M059J (cell line): ENCODE measurements at places on chromosomes 1 and 21. TPM values are rescaled to one million over a fixed set of nuclear protein-coding genes. Genes with fewer than 3 reads are reported as not detected.

CHRM3 gene
- 0.20 and 1.2 TPM in 2 replicates for total RNA-seq

- no peak for DNase-seq
Observed at GRCh38 chr1:147052143-147052542, 114.0 kb downstream of the NBPF12 start.

- DNase-seq: no peak
Observed at GRCh38 chr21:43637530-43638158, 21.6 kb downstream of the HSF2BP start.

HTR6 gene
- total RNA-seq: not detected in 2 replicates

OPRD1 gene
- total RNA-seq: not detected in 2 replicates

DNA sequence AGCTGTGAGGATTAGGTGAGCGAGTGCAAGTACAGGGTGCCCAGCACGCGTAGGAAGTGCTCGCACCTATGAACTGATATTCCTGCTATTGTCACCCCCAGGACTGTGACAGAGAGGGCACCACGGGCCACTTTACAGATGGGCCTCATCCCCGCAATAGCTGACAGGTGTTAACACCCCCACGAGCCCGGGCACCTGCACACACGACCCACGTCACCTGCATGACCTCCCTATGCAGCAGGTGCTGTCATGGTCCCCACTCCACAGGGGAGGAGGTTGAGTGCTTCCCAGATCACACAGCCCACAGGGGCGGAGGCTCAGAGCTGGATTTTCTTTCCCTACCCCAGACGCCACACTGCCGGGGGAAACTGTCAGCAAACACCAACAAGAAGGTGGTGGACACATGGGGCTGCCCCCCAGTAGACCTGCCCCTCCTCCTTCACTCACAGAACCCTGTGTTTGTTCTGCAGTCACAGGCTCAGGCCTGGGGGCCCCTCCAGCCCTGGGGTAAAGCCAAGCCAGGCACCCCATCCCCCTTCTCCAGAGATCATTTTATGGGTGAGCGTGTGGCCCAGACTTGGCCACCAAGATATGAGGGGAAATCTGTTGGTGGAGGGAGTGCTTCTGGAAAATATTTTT is 465.5 kb downstream of the MATN1 start:
- no peak for DNase-seq

SPATA21 gene
- 0.02 TPM in 1 of 2 replicates, not detected in the other for total RNA-seq

DNA sequence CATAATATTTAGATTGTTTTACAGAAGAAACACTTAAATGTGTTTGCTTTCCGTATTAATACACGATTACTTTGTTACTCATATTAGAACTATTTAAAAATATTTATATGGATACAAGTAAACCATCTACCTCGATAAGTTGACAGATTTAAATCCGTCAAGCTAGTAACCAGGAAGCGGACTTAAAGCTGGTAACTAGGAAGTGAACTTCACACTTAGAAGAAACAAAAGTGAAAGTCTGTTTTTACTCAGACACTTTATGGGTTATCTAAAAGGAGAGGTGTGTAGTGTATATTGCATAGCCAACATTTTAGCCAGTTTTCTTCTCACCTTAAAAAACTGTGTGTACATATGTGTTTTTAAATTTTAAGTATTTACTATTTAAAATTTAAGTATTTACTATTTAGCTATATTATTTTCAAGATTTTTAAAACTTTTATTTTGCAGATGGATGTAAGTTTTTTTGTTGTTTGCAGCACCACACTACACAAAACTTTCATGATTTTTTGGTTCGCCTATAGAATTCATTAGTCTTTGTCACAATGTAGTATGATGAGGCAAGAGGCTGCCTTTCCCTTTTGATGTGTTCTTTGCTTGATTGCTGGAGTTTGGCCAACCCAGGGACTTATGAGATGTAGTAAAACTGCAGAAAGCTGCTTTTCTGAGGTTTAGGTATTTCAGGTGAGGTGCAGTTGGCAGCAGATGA is 2.7 kb downstream of the USP25 start:
- peak; percentile 45 for DNase-seq

DNA sequence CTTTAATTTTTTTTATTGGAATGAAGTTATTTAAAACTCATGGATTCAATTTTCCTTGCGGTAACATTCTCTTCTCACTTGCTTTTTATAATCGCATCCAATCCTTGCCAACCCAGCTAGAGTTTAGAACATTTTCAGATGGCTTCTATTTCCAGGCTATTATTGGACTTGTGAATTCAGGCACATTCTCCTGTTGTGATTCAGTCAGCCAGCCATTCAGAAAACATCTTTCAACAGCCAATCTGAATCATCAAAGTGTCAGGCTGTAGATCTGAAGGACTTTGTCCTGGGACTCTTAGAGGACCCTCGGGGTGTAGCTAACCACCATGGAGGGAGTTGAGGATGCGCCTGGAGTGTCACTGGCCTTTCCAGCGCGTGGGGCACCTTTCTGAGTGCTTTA is 92.4 kb downstream of the PRDM2 start:
- DNase-seq: peak; percentile 6

AADACL3 gene
- total RNA-seq: not detected in 2 replicates

DNA sequence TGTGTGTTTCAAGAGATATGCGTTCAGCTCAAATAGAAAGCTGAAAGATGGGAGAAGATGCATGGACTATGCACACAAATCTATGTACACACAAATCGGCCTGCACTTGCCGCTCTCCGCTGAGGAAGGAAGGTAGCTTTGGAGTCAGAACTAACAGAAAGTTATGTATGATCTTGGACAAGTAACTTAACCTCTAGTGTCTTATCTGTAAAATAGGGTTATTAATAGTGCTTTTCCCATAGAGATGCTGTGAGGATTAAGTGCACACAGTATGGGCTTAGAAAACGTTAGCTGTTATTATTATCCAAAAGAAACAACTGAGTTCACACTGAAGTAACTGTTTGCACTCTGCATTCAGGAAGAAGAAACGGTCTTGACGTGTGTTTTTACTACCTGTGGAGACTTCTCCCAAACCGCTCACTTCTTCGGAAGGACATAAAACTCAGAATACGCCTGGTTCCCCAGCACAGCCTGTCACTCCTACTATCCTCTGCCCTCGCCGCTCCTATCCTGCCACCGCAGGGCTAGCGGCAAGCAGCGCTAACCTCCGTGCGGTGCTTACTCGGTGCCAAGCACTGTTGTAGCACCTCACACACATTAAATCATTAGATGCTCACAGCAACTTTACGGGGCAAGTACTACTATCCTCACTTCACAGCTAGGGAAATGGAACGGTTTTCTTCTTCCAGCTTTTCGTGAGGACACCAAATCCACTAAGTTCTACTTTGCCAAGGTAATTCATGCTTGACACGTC is 1.3 kb downstream of the TGFBR3 start:
- DNase-seq: peak; percentile 17

CRTC2 gene
- 11.4 and 13.7 TPM in 2 replicates for total RNA-seq
